PC-3 (cell line): ENCODE measurements at places on chromosomes 12 and 14. TPM values are rescaled to one million over a fixed set of nuclear protein-coding genes. Genes with fewer than 3 reads are reported as not detected.

DNA sequence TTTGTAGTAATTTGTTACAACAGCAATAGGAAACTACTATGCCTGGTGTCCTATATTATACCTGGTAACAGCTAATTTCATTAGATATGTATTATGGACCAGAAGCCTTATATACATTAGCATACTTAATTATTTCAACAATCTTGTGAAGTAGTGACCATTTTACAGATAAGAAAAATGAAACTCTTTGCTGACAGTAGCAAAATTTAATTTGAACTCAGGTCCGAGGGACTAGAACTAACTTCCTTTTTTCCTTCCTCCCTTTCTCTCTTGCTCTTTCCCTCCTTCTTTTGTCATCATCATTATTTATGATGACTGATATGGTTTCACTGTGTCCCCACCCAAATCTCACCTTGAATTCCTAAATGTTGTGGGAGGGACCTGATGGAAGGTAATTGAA, 482.0 kb downstream of the SNAPC1 start:
- no peak for DNase-seq

DNA sequence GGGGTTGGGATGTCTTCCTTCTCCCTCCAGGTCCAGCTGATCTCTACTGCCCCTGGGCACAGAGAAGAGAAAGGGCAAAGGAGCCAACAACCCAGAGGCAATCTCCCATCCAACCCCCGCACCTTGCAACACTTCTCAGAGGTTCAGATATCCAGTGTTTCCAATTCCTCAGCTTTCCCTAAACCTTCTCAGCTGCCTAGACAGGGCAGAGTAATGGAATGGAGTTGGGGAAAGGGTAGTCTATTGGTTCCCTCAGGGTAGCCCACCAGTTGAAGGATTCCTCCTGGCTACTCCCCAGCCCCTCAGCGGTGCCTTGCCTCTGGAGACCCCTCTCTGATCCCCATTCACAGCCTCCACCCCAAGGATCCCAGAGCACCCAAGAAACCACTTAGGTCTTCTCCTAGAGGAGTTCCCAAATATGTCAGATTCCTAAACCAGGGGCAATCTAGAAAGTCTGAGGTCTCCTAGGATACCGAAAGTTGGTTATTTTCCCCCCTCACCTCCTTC, 537 bp downstream of the NFE2 start:
- DNase-seq, result no peak

The CIROP gene
- total RNA-seq, result not detected in 2 replicates

DNA sequence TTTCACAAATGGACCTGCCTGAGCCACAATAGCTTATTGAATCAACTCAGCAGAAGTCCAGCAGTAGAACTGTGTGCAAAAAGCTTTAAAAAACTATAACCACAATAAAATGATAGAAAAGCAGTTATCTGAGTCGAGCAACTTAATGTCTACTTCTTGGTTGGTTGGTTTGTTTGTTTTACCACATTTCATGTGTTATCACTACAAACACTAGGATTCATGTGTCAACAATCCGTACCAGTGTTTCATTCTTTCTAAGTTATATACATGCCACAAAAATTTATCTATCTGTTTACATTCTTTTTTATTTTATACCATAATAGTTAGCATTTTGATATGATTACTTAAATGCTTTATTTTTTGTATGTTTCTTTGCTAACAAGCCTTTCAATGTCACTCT, 339.0 kb downstream of the KCNH5 start:
- peak; percentile 7 for DNase-seq

- DNase-seq, result peak; percentile 92
Measured at GRCh38 chr12:57280211-57281062, 29.4 kb upstream of the STAC3 start.

- DNase-seq, result no peak
Measured at GRCh38 chr12:107310621-107311020, 217.3 kb upstream of the CRY1 start.

GRCh38 chr12:111247083-111247783, 121.7 kb downstream of the PHETA1 start:
- DNase-seq, result no peak

DNA sequence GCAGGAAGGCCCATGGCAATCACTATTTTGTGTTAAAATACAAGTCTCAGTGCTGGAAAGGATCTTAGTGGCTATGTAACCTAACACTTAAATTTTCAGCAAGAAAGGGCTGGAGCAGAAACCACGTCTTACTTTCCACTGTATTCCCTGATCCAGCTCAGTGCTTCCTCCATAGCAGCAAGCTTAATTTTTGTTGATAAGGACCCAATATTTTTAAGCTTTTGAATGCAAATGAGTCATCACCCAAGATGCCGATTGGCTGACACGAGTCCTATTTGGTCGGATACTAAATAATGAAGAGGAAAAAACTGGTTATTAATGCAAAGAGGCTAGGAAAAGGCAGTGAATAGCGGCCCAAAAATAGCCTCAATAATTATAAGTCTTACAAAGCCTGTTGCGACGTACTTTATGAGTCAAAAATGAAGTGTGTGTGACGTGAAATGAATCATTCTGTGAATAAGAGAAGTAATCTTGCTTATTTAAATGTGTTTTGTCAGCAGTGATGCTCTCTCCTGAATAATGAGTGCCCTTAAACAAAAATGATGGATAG, 46.9 kb upstream of the IGF1 start:
- DNase-seq, result no peak
